ENCODE measurements at places on chromosomes 11 and 22. TPM values are rescaled to one million over a fixed set of nuclear protein-coding genes. Genes with fewer than 3 reads are reported as not detected.

The YIF1A gene
- polyA plus RNA-seq, result 136 TPM

The PRR33 gene
- not detected for polyA plus RNA-seq

The C11orf87 gene
- not detected for polyA plus RNA-seq

The AP2A2 gene
- 25.5 TPM for polyA plus RNA-seq

The SHANK3 gene
- 6.4 TPM for polyA plus RNA-seq
